ENCODE measurements at places on chromosomes 7 and 10.

DNA sequence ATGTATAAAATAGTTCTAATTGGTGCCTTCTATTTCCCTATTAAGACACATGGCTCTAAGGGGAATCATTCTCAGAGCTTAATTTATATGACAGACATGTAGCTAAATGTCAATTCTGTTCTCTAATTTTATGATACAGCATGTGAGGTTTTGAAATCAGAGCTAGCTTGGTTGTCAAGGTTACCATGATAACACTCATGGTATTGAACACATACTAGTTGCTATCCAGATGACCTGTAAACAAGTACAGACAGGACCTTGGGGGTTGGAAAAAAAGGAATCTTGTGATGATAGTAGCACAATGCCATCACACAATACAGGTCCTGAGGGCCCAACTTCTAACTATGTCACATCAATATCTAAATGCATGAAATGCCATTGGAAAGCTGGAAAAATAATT, 49.2 kb downstream of the RHOBTB1 start:
- DNase-seq = no peak

DNA sequence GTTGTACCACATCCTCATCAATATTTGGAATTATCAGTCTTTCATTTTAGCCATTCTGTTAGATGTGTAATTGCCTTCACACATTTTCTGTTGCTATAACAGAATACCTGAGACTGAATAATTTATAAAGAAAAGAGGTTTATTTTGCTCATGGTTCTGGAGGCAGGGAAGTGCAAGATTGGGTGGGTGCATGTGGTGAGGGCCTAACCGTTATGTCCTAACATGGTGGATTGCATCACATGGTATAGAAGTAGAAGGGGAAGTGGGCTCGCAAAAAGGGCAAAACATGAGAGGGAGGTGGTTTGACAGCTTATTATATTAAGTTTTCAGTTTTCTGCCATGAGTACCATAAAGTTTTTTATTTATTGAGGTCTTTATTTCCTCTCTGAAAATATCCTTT, 452.0 kb downstream of the ARL4A start:
- no peak for DNase-seq

GRCh38 chr7:140310337-140311002, 87.9 kb downstream of the SLC37A3 start:
- DNase-seq = no peak

DNA sequence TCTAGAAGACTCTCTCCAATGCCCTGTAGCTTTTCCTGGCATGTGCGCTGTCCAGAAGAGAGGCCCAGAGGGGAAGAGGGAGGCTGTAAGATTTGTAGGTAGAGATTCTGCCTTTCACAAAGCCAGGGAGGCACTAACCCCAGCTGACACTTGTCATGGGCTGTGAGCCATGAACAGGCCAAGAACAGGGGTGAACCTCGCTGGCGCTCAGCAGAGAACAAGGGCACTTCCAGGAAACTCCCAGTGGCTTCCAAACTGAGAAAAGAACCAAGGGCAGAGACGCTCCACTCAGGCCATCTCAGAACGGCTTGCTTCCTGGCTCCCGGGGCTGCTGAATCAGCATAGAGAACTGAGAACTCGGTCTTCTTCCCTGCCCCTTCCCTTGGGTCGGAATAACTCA, 257.8 kb upstream of the ZNF32 start:
- no peak for DNase-seq

GRCh38 chr7:151313857-151314256, 27.8 kb upstream of the NUB1 start:
- no peak for DNase-seq

GRCh38 chr7:5633161-5634106, 148.0 kb downstream of the RNF216 start:
- no peak for DNase-seq

DNA sequence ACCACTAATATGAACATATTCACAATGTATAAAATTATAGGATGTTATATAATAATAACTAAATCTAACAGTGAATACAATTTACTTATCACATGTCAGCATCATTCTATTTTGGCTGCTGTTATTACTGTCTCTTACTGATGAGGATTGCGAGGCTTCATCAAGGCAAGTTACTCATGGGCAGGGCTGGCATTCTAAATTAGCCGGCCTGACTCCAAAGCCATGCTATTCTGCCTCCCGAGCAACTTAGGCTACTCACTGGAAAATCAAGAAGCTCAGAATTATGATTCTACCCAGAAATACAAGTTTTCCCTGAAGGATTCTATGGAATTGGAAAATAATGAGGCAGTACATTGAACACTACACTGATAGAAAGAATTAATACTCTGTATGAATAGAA, 101.7 kb downstream of the ICA1 start:
- no peak for DNase-seq

- DNase-seq = no peak
Observed at GRCh38 chr10:130189608-130190054, 53.4 kb downstream of the GLRX3 start.

DNA sequence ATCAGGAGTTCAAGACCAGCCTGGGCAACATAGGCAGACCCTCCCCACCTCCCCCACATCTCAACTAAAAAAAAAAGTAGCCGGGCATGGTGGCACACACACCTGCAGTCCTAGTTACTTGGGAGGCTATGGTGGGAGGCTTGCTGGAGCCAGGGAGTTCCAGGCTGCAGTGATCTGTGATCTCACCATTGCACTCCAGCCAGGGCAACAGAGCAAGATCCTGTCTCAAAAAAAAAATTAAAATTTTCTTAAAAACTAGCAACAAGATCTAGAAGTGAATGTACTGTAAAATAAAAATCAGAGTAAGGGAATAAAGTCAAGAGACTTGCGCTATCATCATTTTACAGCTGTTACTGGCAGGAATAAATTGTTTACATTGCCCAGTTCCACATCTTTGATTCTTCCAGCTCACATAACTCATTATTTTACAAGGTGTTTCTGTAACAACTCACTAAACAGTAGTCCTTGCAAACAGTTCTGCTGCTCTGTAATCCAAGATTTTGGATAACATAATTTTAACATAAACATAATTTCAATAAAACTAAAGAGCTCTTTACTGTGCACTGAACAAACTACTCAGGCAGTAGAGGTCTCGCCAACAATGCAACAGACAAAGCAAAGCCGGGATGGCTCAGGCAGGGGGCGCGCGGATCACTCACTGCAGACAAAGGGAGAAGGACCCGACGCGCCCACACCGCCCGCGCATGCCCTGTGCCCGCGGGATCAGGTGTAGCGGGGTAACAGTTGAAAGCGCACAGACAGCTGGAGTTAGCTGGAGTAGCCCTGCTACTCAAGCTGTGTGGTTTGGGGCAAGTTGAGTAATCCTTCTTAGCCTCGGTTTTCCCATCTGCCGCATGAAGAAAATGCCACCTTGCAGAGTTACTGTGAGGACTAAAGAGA, 73.3 kb upstream of the NFE2L3 start:
- DNase-seq = peak; percentile 81
